Suppressor macrophage treated with lipopolysaccharide for 1 hour (primary cell): ENCODE measurements at places on chromosomes 2 and 18.
A peak's percentile ranks its signal among the peaks of the same experiment; 100 is the strongest.

GRCh38 chr18:56933472-56933871 is 213.4 kb upstream of the BOD1L2 start:
- no peak for DNase-seq

- DNase-seq: peak; percentile 37
These were observed 5.0 kb upstream of the DGKD start for GRCh38 chr2:233349005-233349998.

DNA sequence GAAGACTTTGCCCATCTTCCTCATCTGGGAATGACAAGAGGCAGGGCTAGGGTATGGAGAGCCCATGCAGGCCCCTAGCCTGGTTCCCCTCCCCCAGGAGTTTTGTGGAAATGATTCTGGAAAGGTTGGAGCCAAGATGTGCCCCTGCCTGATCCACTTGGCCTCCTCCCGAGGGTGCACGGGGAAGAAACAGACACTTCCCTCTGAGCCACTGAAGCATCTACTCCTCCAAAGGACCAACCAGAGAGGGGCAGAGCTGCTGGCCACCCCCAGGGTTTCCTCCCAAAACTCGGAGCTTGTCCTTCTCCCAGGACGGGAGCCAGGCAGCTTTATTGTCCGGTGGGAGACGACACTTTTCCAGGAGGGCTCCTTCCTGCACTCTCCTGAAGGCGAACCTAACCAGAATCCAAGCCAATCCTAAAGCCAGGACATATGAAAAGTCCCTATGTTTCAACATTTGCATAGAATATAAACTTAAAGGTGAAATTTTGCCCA is 149.2 kb upstream of the COPS8 start:
- DNase-seq: no peak

DNA sequence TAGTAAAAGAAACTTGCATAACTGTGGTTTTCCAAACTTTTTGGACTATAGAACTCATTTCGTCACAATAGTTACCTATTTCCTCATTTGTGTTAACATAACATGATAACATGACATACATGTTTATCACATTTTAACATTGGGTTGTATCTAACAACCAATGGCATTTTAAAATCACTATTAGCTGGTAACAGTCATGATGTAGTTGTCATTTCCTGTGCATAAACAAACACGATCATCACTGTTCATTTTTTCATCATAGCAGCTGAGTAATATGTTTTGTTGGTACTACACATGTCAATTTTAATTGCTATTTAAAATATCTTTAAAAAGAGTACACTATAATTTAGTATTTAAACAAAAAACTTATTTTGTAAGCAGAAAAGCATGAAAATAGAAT is 402.4 kb downstream of the SATB2 start:
- no peak for DNase-seq

DNA sequence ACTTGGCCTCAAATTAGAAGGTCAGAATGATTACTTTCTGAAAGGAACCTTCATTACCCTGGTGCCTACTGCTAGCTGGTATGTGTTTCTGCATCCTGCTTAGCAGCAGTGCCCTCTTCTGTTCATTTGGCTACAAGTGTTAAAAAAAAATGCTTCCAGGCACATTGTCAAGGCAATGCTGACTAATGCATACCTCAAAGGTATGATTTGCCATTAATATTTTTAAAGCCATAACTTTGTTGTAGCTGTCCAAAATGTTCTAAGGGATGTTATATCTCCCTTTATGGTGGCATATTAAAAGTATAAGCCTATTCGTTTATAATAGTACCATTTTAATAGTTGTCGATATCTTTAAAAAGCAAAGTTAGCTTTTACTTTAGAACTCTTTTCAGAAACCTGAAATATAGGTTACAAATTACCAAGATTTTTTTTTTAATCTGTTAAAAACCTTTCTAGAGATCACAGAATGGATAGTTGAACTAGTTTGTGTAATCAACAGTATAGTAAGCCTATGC is 52.0 kb upstream of the FAM171B start:
- peak; percentile 70 for DNase-seq

GRCh38 chr2:150606380-150607060 is 119.1 kb upstream of the RND3 start:
- peak; percentile 25 for DNase-seq

GRCh38 chr18:23580677-23581367 is 5.5 kb downstream of the NPC1 start:
- DNase-seq: no peak

- DNase-seq: no peak
These were observed 879.2 kb upstream of the DDX18 start for GRCh38 chr2:116935097-116935814.

- DNase-seq: no peak
These were observed 47.1 kb upstream of the MAP4K3 start for GRCh38 chr2:39484206-39484605.

- DNase-seq: no peak
These were observed 319.4 kb downstream of the NRXN1 start for GRCh38 chr2:50712569-50712968.

DNA sequence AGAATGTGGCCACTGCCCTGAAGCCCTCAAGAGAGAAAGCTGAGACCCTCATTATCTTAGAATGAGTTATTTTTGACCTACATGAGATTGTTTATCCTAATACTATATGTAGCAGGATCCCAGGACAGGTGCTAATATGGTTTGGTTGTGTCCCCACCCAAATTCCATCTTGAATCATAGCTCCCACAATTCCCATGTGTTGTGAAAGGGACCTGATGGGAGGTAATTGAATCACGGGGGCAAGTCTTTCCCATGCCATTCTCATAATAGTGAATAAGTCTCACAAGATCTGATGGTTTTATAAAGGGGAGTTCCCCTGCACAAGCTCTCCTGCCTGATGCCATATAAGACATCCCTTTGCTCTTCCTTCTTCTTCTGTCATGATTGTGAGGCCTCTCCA is 76.8 kb downstream of the CCBE1 start:
- no peak for DNase-seq

DNA sequence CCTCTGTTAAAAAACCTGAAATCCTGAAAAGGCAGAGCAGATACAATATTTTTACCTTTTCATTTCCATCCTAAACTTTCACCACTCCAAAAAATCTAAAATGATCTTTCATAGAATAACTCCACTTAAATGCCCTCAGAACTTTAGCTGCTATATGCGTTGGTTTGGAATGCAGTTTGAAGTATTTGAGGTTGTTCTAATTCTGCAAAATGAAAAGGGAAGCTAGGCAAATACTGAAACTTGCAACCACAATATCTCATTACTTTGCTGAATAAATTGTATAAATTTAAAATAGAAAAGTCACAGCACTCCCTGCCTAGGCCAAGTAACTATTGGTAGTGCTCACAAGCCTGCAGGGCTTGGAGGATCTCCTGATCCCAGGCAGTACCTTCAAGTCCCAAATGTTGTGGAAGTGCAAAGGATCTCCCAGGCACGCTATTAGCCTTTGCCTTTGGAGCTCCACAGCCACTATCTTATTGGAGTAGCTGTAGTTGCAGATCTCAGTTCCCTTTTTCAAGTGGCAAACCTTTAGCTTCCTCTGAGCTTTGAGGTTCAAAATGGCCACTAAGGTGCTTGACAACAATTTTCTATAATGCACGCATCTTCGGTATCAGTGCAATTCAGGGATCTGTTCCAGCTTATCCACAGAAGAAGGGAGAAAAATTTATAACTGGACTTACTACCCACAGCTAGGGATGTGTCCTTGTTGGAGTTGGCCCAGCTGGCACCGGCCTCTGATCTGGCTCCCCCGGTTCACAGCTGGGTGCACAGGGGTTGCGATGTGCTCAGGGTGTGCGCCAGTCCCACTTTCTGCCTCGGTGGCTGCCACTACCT is 43.4 kb upstream of the ANKRD62 start:
- DNase-seq: peak; percentile 39

GRCh38 chr2:45964906-45965305 is 313.4 kb downstream of the PRKCE start:
- DNase-seq: no peak

DNA sequence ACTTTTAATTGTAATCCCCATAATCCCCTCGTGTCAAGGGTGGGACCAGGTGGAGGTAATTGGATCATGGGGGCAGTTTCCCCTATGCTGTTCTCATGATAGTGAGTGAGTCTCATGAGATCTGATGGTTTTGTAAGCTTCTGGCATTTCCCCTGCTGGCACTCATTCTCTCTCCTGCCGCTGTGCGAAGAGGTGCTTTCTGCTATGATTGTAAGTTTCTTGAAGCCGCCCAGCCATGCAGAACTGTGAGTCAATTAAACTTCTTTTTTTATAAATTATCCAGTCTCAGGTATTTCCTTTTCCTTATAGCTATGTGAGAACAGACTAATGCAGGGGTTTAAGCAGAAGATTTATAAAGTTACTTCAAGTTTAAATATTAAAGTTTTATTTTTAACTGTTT is 655.2 kb downstream of the EPHA4 start:
- DNase-seq: no peak

- DNase-seq: no peak
These were observed 16.1 kb downstream of the COLEC11 start for GRCh38 chr2:3610881-3611505.

DNA sequence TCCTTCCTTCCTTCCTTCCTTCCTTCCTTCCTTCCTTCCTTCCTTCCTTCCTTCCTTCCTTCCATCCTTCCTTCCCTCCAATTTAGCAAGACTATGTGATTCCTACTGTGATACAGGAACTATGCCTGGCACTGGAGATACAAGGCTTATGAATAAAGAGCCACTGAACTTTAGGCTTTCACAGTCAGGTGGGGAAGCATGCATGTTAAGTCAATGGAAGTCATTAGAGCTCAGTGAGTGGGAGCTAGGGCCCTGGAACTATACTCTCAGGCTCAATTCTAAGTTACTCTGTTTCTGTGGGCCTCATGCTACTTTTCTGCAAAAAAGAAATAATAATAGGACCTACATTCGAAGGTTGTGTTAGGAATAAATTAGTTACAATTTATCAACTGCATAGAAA is 527.6 kb upstream of the ZEB2 start:
- DNase-seq: no peak

- peak; percentile 24 for DNase-seq
These were observed 66.7 kb upstream of the DNAJC10 start for GRCh38 chr2:182649316-182649715.

- peak; percentile 57 for DNase-seq
These were observed 20.2 kb downstream of the IL18RAP start for GRCh38 chr2:102442967-102443828.

GRCh38 chr18:67694787-67695186 is 178.3 kb upstream of the DSEL start:
- DNase-seq: no peak

DNA sequence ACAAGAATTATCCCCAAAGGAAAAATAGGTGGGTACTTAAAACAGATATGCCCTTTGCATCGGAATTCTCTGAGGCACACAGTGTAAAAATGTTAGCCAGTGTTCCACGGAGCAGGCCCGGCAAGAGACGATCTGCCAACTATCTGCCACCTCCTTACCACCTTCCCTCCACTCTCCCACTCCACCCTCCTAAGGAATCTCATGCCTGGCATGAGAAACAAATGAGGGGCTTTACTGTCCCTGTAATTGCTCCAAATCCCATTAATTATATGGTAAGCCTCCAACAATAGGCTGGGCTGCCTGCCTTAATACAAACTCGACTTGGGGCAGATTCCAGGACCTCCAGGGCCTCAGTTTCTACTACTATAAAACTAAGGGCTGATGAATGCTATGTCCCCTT is 102.3 kb downstream of the ZBTB7C start:
- DNase-seq: no peak

DNA sequence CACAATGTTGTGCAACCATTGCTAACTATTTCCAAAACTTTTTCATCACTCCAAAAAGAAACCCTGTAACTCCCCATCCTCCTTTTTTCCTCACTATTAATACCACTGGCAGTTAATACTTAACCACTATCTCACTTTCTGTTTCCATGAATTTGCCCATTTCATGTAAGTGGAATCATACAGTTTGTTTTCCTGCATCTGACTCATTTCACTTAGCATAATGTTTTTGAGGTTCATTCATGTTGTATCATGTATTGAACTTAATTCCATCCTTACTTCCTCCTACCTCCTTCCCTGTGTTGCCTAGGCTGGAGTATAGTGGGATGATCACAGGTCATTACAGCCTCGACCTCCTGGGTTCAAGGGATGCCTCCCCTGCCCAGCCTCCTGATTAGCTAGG is 68.3 kb downstream of the FAM117B start:
- DNase-seq: peak; percentile 57

- no peak for DNase-seq
These were observed at the start of gene DSC1 for GRCh38 chr18:31162825-31163435. TSS of gene DSC1 (minus strand) at chr18:31162856. CDS start at chr18:31162594, 262 bp downstream.

DNA sequence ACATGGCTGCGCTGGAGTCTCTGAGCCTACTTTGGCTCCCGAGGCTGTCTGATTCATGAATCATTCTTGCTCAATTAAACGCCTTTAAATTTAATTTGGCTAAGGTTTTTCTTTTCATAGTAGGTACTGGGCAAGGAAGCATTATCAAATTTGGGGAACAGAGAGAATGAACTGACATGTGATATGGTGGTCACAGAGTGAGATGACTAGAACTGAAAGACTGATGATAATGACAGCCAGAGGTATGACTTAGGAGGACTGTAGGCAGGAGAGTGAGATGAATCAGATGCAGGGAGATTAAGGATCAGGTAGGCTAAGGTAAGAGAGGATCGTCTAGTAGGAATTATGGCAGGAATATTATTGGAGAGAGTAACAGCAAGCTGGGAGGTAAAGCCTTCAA is 40.9 kb upstream of the ST8SIA3 start:
- no peak for DNase-seq

GRCh38 chr2:17912266-17912691 is 33.8 kb downstream of the KCNS3 start:
- DNase-seq: no peak

GRCh38 chr2:232315923-232316299 is 62.6 kb upstream of the ALPP start:
- DNase-seq: no peak

GRCh38 chr2:77831471-77831870 is 309.3 kb upstream of the LRRTM4 start:
- DNase-seq: no peak
